Fibroblast of pulmonary artery (primary cell): ENCODE measurements at places on chromosomes 3 and 15.

GRCh38 chr15:88890495-88890894 lies 4.8 kb downstream of the HAPLN3 start:
- DNase-seq, result no peak

DNA sequence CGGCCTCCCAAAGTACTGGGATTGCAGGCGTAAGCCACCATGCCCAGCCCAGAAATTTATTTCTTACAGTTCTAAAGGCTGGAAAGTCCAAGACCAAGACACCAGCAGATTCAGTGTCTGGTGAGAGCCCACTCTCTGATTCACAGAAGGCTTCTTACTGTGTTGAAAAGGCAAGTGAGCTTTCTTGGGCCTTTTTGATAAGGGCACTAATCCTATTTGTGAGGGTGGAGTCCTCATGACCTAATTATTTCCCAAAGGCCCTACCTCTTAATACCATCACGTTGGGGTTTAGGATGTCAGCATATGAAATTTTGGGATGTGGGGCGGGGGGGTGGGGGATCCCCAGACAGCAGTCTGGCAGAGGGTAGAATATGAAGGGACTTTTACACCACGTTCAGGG lies 47.5 kb upstream of the MEX3B start:
- no peak for DNase-seq

- no peak for DNase-seq
These were observed 82.8 kb downstream of the PPARG start for GRCh38 chr3:12371525-12372140.

DNA sequence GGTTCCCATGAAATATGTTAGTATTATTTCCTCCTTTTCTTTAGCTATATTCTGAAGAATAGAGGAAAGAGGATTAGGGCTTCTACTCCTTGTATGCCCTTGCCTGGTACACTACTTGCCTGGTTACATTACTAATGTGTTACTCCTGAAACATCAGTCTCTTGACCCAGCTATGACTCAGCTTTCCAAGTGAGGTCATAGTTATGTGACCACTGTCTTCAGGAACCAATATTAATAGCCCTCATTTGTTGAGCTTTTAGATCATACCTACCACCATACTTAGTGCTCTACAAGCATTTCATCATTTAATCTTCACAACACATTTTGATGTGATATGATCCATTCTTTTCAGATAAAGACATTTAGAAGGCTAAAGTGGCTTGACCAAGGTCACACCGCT lies 60.3 kb downstream of the CMSS1 start:
- peak; percentile 78 for DNase-seq

DNA sequence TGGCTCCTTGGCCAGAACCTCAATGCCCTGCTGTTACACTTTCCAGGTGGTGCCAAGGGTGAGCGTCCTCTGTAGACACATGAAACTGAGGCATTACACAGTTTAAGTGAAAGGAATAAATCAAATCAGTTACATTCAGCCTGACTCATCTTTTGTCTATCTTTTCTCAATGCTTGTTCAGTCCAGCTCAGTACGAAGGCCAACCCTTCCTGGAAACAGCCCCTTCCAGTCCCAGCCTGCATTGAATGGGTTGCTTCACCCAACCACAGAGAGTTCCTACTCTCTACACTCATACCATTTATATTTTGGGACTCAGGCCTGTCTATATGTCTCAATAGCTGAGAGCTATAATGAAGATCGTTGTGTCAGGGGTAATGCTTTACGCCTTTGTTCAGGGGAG lies 363.6 kb downstream of the RORA start:
- DNase-seq, result peak; percentile 16

- peak; percentile 90 for DNase-seq
These were observed 262.1 kb upstream of the TBL1XR1 start for GRCh38 chr3:177459401-177459800.

- DNase-seq, result no peak
These were observed 87.2 kb downstream of the MB21D2 start for GRCh38 chr3:192830291-192831110.

GRCh38 chr3:95711789-95712188 lies 1102.6 kb upstream of the EPHA6 start:
- DNase-seq, result no peak

- DNase-seq, result no peak
These were observed 379.9 kb upstream of the KCNMB2 start for GRCh38 chr3:178156301-178156700.

- DNase-seq, result peak; percentile 23
These were observed 24.8 kb downstream of the PSTPIP1 start for GRCh38 chr15:77019521-77020331.

- no peak for DNase-seq
These were observed 2.6 kb upstream of the ULK3 start for GRCh38 chr15:74845581-74845980.

DNA sequence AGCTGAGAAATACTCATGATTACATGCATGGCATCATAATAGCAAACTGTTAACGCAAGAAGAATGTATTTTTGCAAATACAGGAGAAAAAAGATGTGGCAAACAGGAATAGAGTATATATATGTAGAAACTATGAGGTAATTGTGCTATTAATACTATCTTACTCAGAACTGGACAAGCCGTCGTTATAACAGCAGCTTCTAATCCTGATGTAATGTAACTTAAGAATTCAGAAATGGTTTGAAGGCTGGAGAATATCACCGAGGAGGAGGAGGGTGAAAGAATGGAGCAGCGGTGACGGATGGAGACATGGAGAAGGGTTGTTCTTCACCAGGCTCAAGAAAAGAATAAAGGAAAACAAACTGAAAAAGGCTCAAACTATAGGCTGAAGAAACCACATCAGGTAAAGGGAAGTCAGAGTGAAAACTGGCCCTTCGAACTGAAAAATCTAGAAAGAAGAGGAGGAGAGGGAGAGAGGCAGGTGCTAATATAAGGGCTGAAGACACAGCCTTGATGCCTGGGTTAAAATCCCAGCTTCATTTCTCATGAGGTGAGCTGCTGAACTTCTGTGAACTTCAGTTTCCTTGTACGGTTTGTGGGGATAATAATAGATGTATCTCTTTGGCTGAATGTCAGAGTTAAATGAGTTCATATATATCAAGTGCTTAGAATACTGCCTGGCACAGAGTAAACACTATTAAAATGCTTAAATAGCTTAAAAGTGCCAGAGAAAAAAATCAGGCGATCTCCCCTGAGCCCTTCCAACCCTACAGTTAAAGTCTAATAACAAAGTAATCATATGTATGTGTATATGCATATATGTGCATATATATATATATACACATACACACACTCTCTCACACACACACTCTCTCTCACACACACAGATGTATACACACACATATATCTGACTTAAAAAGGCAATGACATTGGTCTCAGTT lies 43.9 kb downstream of the GOLIM4 start:
- peak; percentile 74 for DNase-seq

- DNase-seq, result no peak
These were observed 34.9 kb downstream of the TSPAN3 start for GRCh38 chr15:77035999-77036471.

- no peak for DNase-seq
These were observed 7.5 kb upstream of the MEIS2 start for GRCh38 chr15:37107744-37108380.

DNA sequence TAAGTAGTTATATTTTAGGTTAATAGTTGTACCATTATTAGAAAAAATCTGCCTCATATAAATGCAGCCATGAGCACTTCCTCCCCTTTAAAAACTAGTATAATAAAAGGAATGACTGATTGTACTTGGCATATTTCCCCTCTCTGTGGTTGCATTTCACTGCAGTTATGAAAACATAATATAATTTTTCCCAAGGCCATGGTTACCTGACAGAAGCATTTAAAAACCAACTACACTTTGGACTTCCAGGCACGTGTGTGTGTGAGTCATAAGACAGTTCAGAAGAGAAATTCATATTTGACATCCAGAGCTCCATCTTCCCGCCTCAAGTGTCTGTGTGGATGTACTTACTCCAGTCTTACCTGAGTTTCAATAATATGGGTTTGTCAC lies 828.2 kb upstream of the CFAP20DC start:
- no peak for DNase-seq

DNA sequence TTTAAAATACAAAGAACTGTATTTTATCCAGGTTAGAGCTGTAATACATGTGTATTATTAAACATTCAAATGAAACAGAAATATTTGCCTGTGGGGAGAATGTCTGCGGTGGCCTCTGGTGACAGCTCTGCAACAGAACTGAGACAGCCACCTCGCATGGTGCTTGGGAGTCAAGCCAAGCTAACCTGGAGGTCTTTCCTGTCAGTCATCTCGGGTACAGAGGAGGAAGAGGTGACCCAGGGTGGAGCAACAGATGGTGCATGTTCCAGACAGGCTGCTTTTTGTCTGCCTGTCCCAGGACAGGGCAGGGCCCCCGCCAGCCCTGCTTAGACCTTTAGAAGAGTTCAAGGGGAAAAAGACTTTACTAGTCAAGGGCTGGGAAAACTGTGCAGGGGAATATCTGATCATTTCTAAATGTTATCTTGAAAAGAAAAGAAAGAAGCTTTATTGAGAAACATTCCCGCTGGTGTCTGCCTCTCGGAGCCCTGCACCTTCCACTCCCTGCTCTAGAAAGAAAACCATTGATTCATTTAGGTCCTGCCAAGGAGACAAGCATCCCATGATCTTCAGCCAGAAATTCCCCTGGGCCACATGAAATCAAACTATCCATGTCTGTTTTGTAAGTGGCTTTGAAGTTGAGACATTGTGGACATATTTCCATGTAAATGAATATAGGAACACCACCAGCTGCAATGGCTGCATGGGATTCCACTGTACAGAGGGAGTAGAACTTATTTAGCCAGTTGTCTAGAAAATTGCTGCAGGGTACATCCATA lies 5.5 kb upstream of the NR2E3 start:
- DNase-seq, result no peak

GRCh38 chr3:67691207-67691606 lies 36.8 kb upstream of the SUCLG2 start:
- no peak for DNase-seq

DNA sequence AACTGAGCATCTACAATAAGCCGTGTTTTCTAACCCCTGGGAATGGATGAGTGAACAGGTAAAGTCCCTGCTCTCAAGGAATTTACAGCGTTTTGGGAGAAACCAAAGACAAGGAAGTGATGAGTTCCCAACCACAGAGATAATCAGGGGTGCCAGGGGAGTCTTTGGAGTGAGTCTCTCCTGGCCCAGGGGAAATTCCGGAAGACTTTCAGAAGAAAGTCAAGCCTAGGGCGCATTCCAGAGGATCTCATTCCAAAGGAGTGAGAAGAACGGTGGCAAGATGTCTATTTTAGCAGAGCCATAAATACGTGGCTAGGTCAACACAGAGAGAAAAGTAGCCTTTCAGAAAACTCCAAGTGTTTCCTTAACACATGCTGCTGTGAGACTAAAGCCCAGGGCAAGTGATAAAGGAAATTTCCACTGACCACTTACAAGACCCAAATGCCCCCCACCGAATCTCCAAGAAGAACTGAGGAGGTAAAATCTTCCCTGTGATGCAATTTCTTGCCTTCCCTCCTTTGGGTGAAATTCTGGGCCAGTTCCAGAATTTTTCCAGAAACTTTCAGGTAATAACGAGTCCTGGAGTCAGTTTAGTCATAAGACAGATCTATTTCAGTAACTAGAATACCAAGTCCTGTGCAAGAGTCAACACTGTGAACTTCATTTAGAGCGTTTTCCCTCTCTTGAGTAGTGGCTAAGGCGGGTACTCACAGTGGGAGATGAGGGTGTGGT lies 437.4 kb downstream of the NR2F2 start:
- DNase-seq, result no peak

DNA sequence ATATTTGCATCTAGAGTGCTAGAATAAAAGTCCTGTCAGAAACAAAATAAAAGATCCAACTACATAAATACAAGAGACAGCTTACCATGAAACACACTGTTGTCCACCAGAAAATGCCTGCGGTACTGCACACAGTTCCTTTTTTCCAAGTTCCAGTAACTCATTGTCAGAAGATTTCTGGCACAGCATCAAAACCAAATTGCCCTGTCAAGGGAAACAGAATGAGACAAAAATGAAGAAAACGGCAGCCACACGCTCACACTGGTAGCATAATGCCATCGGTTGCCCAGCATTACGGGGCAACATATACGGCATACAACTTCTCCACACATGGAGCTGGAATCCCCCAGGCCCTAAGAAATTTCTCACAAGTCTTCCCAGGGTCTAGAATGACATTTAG lies 40.8 kb downstream of the PLCH1 start:
- no peak for DNase-seq

DNA sequence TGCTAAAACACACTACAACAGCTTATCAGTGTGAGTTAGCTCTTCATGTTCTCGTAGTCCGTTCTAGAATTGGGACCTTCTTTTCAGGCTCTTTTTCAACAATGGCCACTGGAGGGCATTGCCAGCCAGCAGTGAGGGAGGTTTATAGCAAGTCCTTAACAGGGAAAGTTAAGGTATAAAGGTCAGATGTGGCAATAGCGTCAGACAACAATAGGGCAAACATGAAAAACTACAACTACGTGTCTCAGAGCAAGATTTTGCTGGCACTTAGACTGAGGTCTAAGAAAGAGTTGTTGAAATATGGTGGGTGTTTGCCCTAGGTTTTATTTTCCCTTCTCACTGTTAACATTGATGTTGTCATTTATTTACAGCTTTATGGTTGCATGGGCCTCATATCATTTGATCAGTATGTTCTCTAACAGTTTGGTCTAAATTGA lies 161.4 kb downstream of the GMNC start:
- peak; percentile 75 for DNase-seq

DNA sequence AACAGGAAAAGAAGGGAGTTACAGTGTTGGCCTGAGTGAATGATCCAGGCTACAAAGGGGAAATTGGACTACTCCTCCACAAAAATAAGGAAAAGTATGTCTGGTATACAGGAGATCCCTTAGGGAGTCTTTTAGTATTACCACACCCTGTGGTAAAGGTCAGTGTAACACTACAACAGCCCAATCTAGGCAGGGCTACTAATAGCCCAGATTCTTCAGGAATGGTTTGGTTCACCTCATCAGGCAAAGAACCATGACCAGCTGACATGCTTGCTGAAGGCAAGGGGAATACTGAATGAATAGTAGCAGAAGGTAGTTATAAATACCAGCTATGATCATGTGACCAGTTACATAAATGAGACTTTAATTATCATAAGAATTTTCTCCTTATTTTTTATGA lies 372.6 kb upstream of the ATP11B start:
- no peak for DNase-seq

DNA sequence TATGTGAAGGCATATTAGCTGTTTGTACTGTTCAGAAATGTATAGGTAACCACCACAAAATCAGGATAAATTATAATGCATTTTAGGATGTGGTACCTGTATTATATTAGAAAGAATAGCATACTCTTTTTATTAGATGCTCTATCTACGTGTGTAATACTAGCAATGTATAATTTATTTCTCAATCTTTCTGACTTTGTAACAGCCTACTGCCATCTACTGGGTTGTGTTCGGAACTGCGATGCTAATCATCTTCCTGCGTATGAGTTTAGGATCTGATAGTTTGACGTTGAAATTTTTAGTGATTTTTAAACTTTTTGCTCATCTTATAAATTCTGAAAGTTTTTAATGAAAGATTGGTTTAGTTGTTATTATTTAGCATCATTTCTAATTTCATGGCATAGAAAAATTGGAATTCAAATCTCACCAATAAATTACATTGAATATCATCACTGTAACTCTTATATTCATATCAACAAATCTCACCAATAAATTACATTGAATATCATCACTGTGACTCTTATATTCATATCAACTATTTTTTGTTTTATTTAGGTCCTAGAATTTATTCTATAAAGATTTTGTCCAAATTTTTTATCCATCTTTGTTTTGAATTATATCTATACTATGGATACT lies 322.7 kb upstream of the ZNF717 start:
- DNase-seq, result peak; percentile 41

GRCh38 chr15:46222826-46223225 lies 588.0 kb downstream of the SQOR start:
- no peak for DNase-seq

GRCh38 chr3:111906656-111907055 lies 47.6 kb downstream of the PHLDB2 start:
- DNase-seq, result no peak
